ENCODE measurements at places on chromosomes 12 and 14. TPM values are rescaled to one million over a fixed set of nuclear protein-coding genes. Genes with fewer than 3 reads are reported as not detected.

The CLEC2D gene
- polyA plus RNA-seq, result 158 TPM

The TMEM121 gene
- 3.7 TPM for polyA plus RNA-seq

The UNC79 gene
- 0.03 TPM for polyA plus RNA-seq

The PAX9 gene
- not detected for polyA plus RNA-seq

The COX8C gene
- polyA plus RNA-seq, result not detected

The C14orf39 gene
- not detected for polyA plus RNA-seq

The RPGRIP1 gene
- polyA plus RNA-seq, result 0.22 TPM

The CCDC175 gene
- polyA plus RNA-seq, result not detected

The CD4 gene
- polyA plus RNA-seq, result 2.2 TPM

- DNase-seq, result no peak
Measured at GRCh38 chr12:14057895-14058294, 76.5 kb upstream of the GRIN2B start.

DNA sequence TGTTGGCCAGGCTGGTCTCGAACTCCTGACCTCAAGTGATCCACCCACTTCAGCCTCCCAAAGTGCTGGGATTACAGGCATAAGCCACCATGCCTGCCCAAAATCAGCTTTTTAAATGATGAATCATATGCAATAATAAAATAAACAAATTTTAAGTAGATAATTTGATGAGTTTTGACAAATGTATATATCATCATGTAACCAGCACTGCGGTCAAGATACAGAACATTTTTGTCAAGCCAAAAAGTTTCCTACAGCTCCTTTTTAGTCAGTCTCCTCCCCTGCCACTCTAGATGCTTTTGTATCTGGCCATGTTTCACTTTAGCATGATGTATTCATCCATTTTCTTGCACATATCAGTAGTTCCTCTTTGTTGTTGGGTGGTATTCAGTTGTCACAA lies 17.2 kb downstream of the FRMD6 start:
- no peak for DNase-seq

- DNase-seq, result no peak
Measured at GRCh38 chr14:105108516-105108864, 43.3 kb upstream of the GPR132 start.

GRCh38 chr12:116697305-116697704 lies 40.6 kb downstream of the SPRING1 start:
- peak; percentile 15 for DNase-seq

- no peak for DNase-seq
Measured at GRCh38 chr12:115387467-115387901, 703.5 kb upstream of the TBX3 start.

DNA sequence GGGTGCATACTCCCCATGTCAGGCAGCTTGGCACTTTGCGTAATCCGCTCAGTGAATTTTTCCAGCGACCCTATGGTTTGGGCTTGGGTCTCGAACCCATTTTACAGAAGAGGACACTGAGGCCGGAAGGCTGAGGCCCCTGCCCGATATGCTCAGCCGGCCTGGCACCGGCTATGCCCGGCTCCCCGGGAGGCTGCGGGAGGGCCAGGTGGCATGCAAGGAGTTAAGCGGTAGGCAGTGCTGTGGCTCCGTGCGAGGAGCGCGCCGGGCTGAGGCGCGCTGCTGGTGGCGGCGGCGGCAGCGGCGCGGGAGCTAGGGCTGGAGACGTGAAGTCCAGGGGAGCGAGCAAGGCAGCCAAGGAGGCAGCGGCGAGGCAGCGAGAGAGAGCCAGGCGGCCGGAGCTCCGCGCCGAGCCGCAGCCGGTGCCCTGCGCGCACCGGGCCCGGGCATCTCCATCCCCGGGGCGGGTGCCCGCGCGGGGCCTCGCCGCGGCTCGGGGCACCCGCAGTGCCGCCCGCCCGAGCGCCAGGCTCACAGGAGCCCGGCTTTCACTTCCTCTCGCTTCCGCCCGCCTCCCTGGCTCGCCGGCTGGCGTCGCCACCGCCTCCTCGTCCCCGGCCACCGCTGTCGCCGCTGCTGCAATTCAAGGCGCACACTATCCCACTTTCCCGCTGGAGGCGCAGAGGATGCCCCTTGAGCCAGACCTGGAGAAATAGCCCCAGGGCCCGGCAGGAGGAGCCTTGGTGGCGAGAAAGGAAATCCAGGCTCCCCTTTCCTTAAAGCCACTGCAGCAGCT lies at the start of gene WSCD2:
TSS of gene WSCD2 (plus strand) at position 272 of the 796 bp plus-strand sequence. CDS start 66,545 bp downstream, outside the sequence.
- peak; percentile 62 for DNase-seq

DNA sequence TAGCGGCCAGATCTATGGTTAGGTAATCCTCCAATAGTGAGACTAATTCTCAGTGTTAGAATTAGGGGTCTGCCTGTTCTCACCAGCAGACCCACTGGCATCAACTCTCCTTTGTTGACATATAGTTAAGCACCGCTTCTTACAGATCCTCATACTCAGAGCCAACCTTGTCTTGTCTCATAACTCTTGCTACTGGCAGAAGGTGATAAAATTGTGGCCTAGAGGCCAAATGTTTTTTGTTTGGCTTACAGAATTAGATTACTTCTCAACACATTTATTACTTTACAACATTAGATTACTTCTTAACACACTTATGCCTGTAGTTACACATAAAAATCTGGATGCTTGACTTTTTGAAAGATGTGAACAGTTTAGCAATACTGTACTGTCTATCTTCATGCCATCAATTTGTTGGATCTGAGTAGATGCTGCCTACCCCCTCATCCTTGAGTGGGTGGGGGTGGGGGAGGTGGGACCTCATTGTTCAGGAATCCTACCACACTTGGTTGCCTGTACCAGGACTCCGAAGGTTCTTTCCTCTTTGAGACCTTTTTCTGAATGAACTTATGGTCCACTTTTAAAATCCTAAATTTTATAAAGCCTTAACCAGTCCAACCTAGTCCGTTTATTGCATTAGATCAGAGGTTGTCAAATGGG lies 7.0 kb downstream of the MTHFD1 start:
- DNase-seq, result no peak

DNA sequence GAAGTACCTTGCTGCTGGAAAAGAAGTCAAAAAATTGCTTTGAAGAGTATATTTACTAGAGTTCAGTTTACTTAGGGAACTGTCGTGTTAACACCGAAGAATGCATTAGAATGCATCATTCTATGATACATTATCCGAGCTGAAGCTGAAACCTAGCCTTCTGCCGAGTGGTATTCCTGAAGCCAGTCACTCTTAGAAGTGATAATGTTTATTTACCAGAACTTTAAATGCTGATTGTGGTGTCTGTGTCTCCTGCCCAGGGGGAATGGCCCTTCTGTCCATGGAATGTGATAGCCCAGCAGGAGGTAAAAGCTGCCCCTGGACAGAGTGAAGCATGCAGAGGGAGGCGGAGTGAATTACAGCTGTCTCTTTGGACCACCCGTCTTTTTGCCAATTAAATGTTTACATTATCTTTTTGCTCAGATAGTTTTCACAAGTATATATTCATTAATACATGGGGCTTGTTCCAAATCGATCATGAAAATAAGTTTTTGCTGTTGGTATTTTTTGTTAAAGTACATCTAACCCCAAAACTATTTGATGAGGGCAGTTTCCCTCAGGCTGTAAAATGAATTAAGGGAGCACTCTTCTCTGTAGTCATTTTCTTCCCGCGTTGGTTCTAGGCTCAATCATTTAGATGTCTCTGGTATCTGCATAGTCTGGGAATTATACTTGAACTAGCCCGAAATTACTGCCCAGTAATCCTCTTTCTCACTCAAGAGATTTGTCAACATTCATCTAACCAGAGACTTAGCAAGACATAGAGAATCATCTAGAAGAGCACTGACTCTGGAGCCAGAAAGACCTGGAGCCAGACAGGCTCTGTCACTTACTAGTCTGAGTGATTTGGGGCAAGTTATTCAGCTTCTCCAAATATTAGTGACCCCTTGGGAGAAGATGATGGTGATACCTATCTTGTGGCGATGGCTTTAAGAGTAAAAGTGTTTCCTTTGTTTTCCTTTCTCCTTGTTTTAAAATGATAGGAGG lies 147.6 kb downstream of the CRADD start:
- DNase-seq, result no peak

DNA sequence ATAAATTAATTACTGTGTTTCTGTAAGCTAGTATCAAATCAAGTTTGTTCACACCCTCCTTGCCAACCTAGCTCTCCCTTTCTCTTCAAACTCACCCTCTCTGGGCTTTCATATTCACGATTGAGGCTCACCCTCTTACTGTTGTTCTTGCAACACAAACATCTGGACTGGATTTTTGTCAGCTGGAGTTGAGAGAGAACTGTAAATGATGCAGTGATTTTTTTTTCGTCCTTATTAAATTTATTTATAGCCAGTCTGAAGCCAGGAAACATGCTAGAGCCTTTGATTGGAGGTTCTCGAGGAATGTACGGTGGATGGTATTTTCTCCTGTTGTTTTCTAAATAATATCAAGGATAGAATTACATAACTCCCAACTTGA lies 485.1 kb downstream of the ZFP36L1 start:
- no peak for DNase-seq

DNA sequence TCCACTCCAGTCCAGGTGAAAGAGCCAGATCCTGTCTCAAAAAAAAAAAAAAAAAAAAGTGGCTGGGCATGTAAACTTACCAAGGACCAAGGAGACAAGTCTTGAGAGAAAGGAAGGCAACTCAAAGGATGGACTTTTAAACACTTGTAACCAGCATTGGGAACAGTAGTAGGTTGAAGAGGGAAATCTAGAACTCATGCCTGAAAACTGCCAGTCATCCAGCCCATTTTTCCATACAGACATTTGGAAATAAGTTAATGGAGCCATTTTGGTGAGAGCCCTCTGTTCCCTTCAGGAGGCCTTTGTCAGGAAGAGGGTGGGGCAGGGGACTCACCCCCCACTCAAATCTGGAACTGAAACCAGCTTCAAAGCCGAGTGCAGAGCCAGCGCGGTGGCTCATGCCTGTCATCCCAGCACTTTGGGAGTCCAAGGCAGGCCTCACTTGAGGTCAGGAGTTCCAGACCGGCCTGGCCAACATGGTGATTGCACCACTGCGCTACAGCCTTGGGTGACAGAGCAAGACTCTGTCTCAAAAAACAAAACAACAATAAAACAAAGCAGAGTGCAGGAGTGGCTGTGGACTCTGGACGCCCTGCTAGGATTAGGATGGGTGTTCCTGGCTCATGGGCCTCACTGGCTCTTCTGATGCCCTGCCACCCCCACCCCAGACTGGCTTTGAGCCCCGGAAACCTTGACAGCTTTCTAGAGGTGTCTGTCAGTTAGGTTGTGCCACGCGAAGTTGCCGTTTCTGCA lies 1.6 kb upstream of the MLXIP start:
- peak; percentile 70 for DNase-seq

GRCh38 chr12:42076976-42077375 lies 67.7 kb downstream of the GXYLT1 start:
- DNase-seq, result no peak

- no peak for DNase-seq
Measured at GRCh38 chr12:49251357-49251756, 13.5 kb upstream of the TUBA1C start.

Data from B cell (primary cell).